Nucleus accumbens (tissue), 56 donors: ENCODE measurements at places on chromosomes 5 and 9.

DNA sequence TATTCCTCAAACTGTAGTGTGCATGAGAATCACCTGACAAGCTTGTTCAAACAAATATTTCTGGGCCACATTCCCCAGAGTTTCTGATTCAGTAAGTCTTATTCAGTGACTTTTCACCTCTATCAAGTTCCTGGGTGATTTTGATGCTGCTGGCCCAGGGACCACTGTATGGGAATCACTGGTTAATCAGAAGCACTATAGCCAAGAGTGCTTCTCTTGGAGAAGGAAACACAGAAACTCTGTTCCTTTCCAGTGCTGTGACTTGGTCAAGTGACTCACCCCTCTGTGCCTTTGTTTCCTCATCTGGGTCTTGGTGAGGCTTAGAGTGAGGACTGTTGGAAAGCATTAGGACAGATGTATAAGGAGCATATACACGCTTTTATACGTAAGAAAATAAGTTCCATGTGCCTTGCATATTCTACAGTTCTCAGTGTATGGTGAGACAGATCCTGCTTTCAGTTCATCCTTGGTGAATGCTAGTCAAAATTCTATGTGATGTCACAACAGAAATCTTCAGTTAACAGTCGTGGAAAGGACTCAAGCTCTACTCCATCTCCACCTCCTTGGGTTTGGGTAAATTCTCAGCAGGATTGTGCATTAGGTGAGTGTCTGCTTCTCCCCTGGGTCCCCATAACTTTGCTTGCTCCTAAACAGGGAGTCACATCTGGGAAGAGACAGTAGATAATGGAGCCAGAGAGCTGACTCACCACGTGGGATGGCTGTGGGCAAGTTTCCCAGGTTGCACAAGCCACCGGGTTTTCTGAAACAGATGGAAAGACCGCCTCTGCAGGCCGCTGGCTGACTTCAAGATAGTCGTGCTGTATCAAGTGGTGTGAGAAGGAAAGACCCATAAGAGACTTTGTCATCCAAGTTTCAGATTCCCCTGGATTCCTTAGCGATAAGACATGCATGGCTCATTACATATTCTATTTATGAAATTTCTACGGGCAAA, 117.0 kb downstream of the NXNL2 start:
- no peak for DNase-seq

GRCh38 chr5:36150676-36151433, 832 bp downstream of the LMBRD2 start:
- DNase-seq, result no peak

DNA sequence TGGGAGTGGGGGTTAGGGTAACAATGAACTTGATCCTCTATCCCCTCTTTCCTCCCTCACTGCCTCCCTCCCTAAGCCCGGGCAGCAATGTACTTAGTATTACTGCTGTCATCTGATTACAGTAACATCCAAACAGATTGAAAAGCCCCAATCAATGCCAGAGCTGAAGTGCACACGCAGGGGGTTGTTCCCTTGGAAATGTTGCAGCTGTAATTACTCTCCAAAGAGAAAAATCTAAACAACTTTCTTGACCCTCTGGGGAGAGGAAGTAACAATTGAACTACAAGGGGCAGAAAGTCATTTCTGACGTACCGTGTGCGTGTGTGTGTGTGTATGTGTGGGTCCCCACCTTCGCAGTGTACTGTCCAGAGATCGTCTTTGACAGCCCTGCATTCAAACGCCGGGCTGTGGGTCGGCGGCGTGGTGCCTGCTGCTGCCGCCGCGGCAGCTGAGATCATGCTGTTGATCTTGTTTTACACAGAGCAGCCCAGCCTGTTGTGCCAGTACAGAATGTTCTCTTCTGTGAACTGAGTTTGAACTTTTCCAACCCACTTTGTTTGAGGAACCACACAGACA, 66.0 kb upstream of the KLF9 start:
- DNase-seq, result peak; percentile 72

- no peak for DNase-seq
These were observed 2016.6 kb downstream of the MAT2B start for GRCh38 chr5:165521816-165522610.

DNA sequence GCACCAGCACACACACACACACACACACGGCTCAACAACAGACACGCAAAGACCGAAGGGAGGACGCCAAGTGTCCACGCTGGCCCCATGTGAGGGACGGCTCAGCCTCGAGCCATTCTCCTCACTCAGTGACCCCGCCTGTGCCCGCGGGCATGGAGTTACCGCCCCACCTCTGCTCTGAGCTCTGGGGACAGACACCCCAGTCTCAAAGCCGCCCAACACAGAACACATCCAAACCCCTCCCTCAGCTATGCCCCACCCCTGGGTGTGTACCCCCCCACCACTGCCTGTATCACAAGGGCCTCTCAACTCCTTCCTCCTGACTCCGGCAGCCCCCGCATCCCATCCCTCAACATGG, 81.2 kb downstream of the CAMSAP1 start:
- DNase-seq, result no peak

GRCh38 chr5:89972901-89973300, 436.7 kb downstream of the CETN3 start:
- DNase-seq, result no peak

DNA sequence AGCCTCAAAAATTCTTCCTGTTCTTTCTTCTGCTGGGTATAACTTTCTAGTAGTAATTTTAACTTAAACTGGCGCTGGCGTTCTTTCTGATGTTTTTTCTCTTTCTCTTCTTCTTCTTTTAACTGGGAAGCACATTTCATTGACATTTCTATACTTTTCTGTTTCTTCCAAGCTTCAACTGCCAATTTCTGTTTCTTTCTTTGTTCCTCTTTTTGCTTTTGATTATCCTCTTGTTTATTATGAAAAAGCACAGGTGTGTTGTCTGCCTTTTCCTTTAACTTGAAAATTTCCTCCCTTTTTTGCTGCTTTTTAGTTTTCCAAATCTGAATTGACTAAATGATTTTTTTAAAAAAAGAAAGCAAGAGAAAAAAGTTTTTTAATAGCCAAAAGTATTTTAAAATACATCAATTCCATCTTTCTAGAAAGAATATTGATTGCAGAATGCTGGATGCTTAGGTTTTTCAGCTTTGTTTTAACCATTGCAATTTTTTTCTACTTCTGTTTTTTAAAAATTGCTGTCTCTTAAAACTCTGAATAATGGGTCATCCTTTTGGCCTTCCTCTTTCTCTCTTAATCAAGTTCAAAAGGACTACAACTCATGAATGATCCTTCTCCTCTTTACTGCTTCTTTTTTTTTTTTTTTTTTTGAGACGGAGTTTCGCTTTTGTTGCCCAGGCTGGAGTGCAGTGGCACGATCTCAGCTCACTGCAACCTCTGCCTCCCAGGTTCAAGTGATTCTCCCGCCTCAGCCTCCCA, 8.8 kb upstream of the PGGT1B start:
- DNase-seq, result no peak

DNA sequence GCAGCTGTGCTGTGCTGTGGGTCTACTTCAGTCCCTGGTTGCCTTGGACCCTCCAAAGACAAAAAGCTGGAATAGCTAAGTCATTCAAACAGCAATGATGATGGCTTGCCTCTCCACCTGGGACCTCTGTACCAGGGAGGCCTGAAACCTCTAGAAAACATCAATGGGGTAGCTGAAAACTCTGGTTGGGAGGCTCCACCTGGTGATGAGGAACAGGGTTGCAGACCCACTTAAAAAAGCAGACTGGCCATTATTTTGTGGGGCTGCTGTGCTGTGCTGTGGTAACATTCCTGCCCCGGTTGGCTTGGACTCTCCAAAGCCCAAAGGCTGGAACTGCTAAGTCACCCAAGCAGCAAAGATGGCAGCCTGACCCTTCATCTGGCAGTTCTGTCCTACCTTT, 839.3 kb upstream of the ARRDC3 start:
- DNase-seq, result no peak

GRCh38 chr5:75057561-75057960, 5.2 kb upstream of the GCNT4 start:
- no peak for DNase-seq

- DNase-seq, result no peak
These were observed 91.3 kb downstream of the COMMD10 start for GRCh38 chr5:116176121-116176520.

- no peak for DNase-seq
These were observed 20.4 kb downstream of the HAVCR2 start for GRCh38 chr5:157088342-157088990.
